Liver (tissue), 10 donors: ENCODE measurements at places on chromosomes 7 and 10. TPM values are rescaled to one million over a fixed set of nuclear protein-coding genes. Genes with fewer than 3 reads are reported as not detected.

GRCh38 chr7:27952456-27953285 is 212.7 kb downstream of the TAX1BP1 start:
- DNase-seq, result no peak
- no peaks in the 10 kb centered on the region for H3K4me1 ChIP-seq
- H3K27me3 ChIP-seq, result no peaks in the 10 kb centered on the region
- H3K4me3 ChIP-seq, result no peak overlapping the region

DNA sequence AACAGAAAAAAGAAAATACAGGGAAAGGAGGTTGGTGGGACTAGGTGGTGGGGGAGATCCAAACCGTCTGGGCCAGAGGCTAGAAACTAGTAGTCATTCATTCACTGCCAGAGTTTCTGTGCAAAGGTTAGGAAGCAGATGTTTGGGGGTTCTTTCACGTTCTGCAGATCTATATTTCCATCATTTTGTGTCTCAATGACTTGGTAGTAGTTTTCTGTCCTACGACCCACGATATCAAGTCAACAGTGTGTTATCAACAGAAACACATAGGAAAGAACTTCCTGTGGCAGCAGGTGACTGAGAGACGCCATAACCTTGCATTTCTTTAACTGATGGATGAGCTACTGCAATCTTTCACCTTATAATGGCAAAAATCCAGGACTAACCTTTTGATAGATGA is 1.8 kb downstream of the CEP55 start:
- no peak overlapping the region for H3K27ac ChIP-seq
- H3K4me3 ChIP-seq, result no peak overlapping the region
- H3K36me3 ChIP-seq, result no peaks in the 10 kb centered on the region
- peaks cover 13% of the 10 kb centered on the region for H3K4me1 ChIP-seq
- H3K27me3 ChIP-seq, result no peaks in the 10 kb centered on the region

Gene LRWD1
- 14.3 TPM for total RNA-seq

DNA sequence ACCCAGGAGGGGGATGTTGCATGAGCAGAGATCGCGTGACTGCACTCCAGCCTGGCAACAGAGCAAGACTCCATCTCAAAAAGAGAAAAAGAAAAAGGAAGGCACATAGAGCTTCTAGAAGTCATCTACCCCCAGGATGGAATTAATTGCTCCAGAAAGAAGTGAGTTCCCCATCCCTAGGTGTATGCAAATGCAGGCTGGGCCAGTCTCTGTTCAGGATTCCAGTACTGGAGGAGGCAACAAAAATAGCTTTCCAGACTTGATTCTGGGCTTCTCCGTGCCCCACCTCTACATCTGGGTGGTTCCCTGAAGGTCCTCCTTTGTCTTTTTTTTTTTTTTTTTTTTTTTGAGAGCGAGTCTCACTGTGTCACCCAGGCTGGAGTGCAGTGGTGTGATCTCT is 28.6 kb downstream of the CASTOR2 start:
- H3K27me3 ChIP-seq, result no peaks in the 10 kb centered on the region
- H3K36me3 ChIP-seq, result no peaks in the 10 kb centered on the region
- no peaks in the 10 kb centered on the region for H3K4me1 ChIP-seq
- H3K4me3 ChIP-seq, result no peak overlapping the region
- no peak for DNase-seq

Gene TMEM176A
- total RNA-seq, result 404 TPM

DNA sequence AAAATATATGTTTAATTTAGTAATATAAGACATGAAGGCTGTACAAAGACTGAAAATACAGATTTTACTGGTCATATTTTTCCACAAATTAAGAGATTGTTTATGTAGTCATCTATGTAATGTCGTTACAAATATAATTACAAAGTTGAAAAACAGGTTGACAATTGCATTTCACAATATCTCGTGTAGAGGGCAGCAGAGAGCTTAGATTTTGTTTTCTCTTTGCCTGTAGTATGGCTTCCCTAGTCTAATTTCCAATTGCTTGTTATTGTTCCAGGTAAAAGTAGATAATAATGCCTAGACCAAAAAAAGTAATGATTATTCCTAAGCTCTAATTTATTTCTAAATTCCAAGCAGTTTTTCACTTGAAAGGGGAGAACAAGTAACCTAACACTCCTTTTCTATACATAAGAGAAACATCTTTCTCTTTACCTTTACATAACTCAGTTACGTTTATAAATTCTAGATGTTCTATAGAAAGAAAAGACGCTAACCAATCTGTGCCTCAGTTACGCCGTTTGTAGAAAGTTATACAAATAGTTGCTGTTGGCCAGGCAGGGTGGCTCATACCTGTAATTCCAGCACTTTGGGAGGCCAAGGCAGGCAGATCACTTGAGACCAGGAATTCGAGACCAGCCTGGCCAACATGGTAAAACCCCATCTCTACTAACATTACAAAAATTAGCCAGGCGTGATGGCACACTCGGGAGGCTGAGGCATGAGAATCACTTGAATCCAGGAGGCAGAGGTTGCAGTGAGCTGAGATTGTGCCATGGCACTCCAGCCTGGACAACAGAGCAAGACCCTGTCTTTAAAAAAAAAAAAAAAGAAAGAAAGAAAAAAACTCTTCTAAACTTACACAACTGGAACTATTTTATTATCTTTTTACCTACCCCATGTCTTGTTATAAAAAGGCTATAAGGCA is 30.0 kb downstream of the NET1 start:
- no peak overlapping the region for H3K27ac ChIP-seq
- no peak overlapping the region for H3K4me3 ChIP-seq
- no peaks in the 10 kb centered on the region for H3K27me3 ChIP-seq
- DNase-seq, result no peak
- no peaks in the 10 kb centered on the region for H3K4me1 ChIP-seq
- no peaks in the 10 kb centered on the region for H3K36me3 ChIP-seq

Gene NAT16
- not detected for total RNA-seq

- H3K27me3 ChIP-seq, result no peaks in the 10 kb centered on the region
- H3K4me3 ChIP-seq, result no peak overlapping the region
- H3K36me3 ChIP-seq, result no peaks in the 10 kb centered on the region
- H3K27ac ChIP-seq, result no peak overlapping the region
- peaks cover 2% of the 10 kb centered on the region for H3K4me1 ChIP-seq
Measured at GRCh38 chr10:113459626-113460280, 93.1 kb upstream of the HABP2 start.

Gene SEPTIN7
- total RNA-seq, result 51.0 TPM

Gene ARHGEF35
- 3.6 TPM for total RNA-seq
